ENCODE measurements at places on chromosomes 16 and 17.

DNA sequence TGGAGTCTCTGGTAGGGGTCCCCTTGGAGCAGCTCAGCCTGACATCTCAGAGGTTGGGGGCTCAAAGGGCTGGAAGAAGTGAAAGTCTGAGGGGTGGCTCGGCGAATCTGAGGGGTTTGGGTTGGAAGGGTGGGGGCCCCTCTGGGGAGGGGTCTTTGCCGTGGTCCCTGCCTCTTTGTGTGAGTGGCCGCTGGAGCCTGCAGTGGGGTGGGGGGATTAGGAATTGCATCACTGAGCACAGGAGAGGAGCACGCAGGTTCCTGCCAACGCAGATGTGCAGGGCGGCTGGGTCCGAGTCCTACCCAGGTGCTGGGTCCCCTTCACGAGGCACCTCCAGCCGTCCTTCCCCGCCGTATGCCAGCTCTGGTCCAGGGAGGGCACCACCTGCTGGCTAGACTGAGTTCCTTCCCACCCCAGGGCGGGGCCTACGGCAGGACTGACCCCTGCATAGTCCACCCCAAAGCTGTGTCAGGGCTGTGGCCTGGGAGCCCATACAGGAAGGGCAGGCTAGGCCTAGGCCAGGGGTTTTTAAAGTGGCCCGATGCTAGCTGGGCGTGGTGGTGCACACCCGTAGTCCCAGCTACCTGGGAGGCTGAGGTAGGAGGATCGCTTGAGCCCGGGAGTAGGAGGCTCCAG is 9.9 kb downstream of the FMNL1 start:
- no peak for DNase-seq

DNA sequence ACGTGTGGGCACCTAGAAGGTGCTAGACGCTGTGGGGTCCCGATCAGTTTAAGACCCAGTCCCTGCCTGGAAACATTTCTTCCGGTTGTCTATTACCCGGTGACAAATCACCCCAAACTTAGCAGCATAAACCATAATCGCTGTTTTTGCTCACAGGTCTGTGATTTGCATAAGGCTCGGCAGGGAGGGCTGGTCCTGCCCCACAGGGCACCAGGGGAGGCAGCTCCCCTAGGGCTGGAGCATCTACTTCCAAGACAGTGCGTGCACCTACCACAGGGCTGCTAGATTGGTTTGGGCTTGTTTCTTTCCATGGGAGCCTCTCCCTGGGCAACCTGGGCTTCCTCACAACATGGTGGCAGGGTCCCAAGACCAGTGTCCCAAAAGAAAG is 214.5 kb upstream of the CIBAR2 start:
- peak; percentile 88 for DNase-seq

DNA sequence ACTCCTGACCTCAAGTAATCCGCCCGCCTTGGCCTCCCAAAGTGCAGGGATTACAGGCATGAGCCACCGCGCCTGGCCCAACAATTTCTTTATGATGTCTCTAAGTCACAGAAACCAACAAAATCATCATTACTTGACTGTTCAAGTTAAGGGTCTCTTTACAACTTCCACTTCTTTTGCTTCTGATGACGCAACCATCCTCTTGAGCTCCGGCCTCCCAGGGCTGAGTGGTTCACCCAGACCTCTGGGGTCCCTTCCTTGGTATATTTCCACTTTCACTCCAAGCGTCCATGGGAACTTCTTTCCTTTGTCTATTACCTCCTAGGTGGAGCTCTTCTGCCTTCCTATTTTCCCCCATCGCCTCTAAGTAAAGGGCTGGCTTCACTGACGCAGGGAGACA is 253.7 kb downstream of the NTN1 start:
- DNase-seq = no peak

- DNase-seq = peak; percentile 73
Measured at GRCh38 chr17:17354560-17355349, 51.6 kb downstream of the NT5M start.

GRCh38 chr17:647324-648197 is 67.1 kb downstream of the VPS53 start:
- DNase-seq = no peak

DNA sequence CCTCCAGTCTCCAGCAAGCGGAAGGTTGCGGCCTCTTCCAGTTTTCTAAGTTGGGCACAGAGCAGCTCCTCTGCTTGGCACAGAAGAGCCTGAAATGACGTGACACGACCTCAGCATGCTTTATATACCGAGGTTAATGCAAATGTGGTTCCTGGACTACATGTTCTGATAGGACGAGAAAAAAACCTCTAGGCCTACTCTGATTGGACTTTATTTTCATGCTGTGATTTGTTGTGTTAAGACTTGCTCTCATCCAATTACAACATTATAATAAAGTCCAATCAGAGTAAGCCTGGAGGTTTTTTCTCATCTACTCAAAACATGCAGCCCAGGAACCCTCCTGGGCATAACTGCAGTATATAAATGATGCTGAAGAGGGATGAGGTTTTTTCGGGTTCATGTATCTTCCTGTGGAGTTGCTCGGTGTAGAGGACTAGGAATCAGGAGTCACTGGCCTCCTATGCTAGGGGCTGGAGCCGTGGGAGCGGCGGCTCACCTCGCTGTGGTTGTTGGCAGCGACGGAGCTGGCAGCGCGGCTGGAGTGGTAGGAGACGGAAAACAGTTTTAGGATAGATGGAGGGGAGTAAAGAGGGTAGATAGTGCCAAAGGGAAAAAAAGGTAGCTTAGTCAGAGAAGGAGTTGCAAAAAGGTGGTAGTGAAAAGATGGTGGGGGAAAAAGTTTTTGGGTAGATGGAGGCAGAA is 878.0 kb downstream of the KCNJ18 start:
- no peak for DNase-seq

- no peak for DNase-seq
Measured at GRCh38 chr17:869567-870525, 87.7 kb downstream of the MRM3 start.

All from NAMALWA (cell line).